ENCODE measurements at places on chromosomes 3 and 15.

DNA sequence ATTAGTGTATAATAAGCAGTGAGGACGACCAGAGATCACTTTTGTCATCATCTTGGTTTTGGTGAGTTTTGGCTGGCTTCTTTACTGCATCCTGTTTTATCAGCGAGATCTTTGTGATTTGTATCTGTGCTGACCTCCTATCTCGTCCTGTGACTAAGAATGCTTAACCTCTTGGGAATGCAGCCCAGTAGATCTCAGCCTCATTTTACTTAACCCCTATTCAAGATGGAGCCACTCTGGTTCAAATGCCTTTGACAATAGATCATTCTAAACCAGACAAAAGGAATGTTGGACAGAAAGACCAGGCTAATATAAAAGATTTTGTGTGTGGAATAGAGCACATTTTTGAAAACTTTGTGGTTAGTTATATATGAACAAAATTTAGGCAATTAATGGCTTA is 618.5 kb upstream of the BCHE start:
- no peak for DNase-seq

GRCh38 chr15:71610728-71611552 is 199.4 kb upstream of the NR2E3 start:
- no peak for DNase-seq

GRCh38 chr15:100890051-100890720 is 10.6 kb downstream of the ALDH1A3 start:
- no peak for DNase-seq

DNA sequence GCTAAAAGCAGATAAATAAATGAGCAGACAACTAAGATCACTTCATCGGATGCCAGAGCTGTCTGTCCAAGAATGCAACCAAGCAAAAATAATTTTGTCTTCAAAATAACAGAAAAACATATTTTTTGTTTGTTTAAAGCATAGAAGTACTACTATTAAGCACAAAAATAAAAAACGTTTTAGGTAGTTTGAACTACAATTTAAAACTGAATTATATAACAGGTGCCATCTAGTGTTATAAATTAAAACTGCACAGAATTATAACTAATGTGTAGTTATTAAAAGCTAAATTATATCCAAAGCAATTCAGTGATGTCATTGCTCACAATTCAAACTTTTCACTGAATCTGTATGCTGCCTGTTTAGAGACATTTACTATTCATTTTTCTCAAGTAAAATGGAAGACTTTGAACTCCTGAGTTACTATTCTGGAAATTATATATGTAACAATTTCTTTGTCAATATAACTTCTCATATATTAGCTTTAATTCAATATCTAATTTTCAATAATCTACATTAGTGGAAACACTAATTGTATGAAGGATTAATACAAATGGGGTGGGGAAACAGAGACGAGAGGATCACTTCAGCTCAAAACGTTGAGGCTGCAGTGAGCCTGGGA is 29.5 kb downstream of the LINS1 start:
- no peak for DNase-seq

DNA sequence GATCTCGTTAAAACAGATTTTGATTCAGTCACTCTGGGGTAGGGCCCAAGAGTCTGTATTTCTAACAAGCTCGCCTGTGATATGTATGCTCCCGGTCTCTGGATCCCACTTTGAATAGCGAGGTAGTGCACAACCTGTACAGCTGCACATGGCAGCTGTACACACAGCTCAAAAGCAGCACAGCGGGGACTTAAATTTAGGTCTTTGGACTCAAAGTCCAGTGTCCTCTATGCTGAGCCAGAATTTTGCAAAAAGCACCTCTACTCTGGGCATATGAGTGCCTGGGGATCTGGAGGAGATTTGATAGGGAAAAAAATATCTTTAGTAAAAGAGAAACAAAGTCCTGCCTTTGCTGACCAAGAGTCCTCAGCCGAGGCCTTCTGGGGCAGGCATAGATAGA is 83.1 kb downstream of the HMG20A start:
- no peak for DNase-seq

GRCh38 chr15:36882487-36883131 is 217.7 kb downstream of the MEIS2 start:
- DNase-seq = no peak

GRCh38 chr15:91099995-91100813 is at the start of gene SV2B:
TSS of gene SV2B (plus strand) at chr15:91100257. CDS start at chr15:91226264, 126,007 bp downstream.
- peak; percentile 24 for DNase-seq

GRCh38 chr3:141231952-141232823 is 563 bp downstream of the PXYLP1 start:
- DNase-seq = no peak

- no peak for DNase-seq
Observed at GRCh38 chr3:41222501-41222900, 23.2 kb downstream of the CTNNB1 start.

GRCh38 chr3:77254967-77255831 is 215.3 kb downstream of the ROBO2 start:
- DNase-seq = peak; percentile 27

- DNase-seq = no peak
Observed at GRCh38 chr3:108157273-108157672, 65.0 kb downstream of the IFT57 start.

DNA sequence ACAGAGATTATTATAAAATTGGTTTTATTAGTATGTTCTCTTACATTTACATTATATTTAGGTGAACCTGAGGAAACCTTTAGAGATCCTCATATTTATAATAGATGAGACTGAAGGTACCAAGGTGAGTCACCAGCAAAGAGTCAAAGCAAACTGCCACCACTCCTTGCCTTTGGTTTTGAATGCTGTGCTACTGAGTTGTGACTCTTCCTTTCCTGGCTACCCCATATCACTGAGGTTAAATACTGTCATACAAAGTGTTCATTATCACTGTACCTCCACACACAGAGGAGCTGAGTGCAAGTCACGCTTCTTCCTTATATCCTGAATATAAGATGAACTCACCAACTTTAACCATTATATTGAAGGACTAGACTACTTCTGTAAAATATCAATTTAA is 168.2 kb downstream of the CBLB start:
- DNase-seq = no peak

DNA sequence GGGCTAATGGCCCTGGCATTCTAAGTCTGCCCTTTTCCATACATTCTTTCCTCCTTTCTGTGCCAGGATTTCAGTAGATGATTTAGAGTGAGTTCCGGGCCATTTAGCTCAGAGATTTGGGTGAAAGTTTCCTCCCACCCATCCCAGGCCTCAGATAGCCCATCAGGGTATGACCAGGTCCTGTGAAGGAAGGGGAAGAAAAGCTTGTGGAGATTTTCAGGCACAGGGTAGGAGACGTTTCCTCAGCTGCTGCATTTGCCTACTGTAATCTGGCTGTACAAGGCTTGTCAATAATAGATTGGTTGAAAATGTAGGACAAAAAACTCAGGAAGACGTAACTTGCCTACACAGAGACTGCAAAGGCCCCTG is 63.2 kb upstream of the BCL6 start:
- DNase-seq = no peak

DNA sequence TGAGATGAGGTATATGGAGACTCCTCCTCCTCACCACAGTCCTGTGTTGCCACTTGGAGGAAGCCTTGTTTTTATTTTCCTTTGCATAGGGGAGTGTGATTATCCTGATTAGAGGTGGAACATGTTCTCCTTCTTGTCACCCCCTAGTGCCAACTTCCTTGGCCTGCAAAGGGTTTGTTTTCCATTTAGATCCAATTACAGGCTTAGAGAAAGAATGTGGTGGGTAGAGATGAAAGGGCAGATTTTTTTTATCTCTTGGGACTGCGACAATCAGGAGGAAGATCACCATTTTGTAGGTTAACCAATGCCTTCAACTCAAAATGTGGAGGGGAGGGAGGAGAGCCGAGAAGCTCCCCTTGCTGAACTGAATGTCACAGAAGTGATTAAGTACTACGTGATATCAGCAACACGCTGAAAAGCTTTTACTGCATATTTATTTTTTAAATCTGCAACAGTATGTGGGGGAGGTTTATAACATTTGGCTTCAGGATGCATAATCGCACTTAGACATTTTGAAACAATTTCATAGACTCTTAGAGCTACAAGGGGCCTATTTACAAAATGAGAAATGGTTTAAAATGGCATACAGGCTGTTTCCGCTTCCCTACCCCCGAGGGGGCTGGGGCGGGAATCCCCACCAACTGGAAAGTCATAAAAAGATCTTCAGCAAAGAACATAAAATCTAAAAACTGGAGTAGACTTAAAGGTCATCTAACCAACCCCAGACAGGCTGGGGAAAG is 2.4 kb downstream of the LMCD1 start:
- DNase-seq = no peak

GRCh38 chr15:99142562-99142961 is 37.7 kb downstream of the SYNM start:
- DNase-seq = no peak

GRCh38 chr3:78015856-78016255 is 976.0 kb downstream of the ROBO2 start:
- no peak for DNase-seq

- DNase-seq = no peak
Observed at GRCh38 chr15:49255966-49256759, 86.1 kb downstream of the GALK2 start.

GRCh38 chr3:116947809-116948208 is 238.2 kb downstream of the TUSC7 start:
- DNase-seq = no peak

DNA sequence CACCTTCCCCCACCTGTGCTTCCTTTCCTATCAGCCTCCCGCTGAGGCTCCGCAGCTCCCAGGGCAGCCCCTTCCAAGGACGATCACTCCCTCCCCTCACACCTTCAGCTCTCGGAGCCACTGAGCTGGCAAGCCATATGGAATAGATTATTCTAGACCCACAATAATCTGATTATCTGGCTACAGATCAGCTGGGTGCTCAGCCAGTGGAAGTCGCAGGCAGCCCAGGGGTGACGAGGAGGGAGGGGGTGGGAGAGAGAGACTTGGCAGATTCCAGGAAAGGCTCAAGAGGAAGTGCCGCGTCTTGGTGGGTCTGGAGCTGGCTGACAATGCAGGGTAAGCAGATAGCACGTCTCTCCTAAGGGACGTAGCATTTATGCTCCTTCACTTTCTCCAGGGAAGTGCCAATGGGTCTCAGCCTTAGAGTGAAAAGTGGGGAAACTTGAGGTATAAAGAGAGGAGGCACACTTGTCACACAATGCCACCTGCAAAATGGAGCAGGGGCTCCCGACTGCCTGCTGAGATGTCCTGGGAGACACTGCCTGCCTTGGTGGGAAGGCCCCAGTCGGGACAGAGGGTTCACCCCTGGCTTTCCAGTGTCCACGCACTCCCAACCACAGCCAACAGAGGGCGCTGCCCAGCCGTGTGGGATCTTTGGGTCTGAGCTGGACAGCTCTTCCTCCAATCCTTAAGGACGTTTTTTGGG is 9.4 kb upstream of the MESP1 start:
- peak; percentile 3 for DNase-seq

- no peak for DNase-seq
Observed at GRCh38 chr3:172476347-172476746, 28.1 kb upstream of the GHSR start.

GRCh38 chr3:64091501-64091900 is 68.2 kb upstream of the PSMD6 start:
- no peak for DNase-seq

DNA sequence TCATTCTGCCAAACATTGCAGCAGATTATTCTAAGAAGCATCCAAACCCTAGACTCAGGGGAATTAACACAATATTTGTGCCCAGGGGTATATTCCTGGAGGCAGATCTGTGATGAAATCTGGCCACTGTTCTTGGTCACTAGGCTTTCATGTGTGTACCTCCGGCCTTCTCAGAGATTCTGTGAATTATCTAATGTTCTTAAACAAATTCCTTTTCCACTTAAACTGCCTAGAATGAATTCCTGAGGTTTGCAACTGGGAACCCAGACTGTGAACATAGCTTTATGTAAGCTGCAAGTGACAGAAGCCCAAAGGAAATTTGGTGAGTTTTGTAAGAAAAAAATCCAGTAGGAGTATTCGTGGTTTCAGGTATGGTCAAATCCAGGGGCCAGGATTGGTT is 20.7 kb upstream of the CTNNB1 start:
- DNase-seq = no peak

GRCh38 chr3:126620738-126621137 is 34.2 kb downstream of the TXNRD3 start:
- no peak for DNase-seq

DNA sequence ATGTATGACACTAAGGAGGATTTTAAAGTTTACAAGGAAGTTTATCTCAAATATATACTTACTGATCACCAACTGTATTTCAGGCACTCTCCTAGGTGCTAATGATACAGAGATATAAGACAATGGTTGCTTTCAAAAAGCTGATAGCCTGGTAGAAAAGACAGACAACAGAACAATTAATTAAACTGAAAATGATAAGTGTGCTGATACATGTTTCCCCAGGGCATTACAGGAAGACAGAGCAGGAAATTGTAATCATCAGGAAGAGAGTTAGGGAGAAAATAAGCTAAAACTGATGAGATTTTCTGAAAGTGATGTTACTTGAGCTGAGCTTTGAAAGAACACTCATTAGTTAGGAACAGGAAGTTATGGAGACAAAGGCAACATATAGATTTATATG is 229.7 kb downstream of the RSRC1 start:
- no peak for DNase-seq

GRCh38 chr3:72346526-72346926 is 501.7 kb downstream of the SHQ1 start:
- DNase-seq = no peak

DNA sequence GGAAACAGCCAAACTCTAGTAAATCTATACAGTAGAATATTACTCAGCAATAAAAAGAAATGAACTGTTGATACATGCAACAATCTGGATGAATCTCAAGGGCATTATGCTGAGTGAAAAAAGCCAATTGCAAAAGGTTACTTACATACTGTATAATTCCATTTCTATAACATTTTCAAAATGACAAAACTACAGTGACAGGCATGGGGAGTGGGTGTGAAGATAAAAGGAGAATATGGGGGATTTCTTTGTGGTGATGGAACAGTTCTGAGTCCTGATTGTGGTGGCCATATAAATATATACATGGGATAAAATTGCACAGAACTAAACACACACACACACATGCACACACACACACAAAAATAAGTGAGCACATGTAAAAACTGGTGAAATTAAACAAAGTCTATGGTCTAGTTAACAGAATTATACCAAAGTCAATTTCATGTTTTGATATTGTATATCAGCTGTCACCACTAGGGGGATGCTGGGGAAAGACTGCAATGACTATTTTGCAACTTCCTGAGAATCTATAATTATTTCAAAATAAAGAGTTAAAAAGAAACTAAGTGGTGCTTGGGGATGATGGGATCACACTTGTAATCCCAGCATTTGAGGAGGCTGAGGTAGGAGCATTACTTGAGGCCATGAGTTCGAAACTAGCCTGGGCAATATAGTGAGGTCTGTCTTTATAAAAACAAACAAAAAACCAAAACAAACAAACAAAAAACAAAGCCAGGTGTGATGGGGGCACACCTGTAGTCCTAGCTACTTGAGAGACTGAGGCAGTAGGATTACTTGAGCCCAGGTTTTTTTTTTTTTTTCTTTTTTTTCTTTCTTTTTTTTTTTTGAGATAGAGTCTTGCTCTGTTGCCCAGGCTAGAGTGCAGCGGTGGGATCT is 66.0 kb downstream of the SPTSSB start:
- DNase-seq = no peak

GRCh38 chr3:141239511-141240281 is 8.1 kb downstream of the PXYLP1 start:
- DNase-seq = peak; percentile 48

Data from NCI-H1092 (cell line).